T-helper 17 cell (primary cell): ENCODE measurements at places on chromosomes 3 and 15.

DNA sequence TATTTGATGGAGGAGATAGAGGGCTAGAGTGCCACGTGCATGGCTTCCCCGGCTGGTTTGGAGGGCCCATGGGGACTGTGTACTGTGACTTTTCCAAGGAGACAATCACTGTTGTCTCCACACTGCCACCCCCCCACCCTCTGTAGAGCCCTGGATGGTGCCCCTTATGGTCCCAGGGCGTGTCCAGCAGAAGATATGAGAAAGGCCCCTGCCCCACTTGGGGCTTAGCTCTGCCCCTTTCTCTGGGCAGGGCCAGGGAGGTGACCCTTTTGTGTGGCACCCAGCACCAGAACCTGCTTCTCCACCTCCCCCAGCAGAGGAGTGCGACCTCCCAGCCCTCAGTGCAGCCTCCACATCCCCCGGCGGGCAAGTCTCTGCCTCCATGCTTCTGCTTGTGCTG is 32.1 kb downstream of the SPSB4 start:
- H3K27ac ChIP-seq = no peak overlapping the region
- H3K36me3 ChIP-seq = no peaks in the 10 kb centered on the region
- H3K4me1 ChIP-seq = peaks cover 5% of the 10 kb centered on the region
- peaks cover 69% of the 10 kb centered on the region for H3K27me3 ChIP-seq
- H3K4me3 ChIP-seq = no peak overlapping the region

DNA sequence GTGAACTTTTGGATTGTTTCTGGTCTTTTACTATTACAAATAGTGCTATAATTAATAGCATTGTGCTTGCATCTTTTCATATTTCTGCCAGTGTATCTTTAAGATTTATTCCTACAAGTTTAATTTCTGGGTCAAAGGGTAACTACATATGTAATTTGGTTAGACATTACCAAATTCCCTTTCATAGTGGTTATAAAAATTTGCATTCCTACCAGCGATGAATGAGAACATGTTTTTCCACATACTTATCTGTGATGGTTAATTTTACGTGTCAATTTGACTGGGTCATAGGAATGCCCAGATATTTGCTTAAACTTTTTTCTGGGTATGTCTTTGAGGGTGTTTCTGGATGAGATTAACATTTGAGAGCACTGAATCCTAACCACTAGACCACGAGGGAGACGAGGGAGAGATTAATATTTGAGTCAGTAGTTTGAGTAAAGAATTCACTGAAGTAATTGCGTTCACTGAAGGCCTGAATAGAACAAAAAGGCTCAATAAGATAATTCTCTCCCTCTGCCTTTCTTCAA is 132.3 kb upstream of the NEO1 start:
- H3K4me1 ChIP-seq = no peaks in the 10 kb centered on the region
- no peak overlapping the region for H3K27ac ChIP-seq
- DNase-seq = no peak
- no peak overlapping the region for H3K4me3 ChIP-seq

DNA sequence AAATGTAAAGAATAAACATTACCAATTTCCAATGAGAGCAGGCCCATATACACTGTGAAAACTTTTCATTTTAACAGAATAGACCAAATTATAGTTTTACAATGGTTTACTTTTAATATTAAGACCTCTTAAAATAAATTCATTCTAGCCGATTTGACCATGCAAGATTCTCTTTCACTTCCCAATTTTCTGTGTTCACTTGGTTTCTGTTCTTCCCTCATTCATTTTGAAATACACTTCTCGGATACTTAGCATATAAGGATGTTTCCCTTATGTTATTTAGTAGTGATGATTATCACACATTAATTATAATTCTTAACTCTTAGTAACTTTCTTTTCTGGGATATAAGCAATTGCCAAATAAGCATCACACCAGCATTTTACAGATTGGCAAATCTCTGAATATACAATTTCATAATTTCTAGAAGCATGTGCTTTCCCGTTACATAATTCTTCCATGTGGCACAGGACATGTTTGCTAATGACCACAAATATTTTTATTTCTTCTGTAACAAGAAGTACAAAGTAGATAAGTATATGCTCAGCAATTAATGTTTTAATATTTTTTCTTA is 13.9 kb downstream of the OR5H15 start:
- H3K27ac ChIP-seq = no peak overlapping the region
- H3K36me3 ChIP-seq = no peaks in the 10 kb centered on the region
- H3K4me1 ChIP-seq = no peaks in the 10 kb centered on the region
- no peaks in the 10 kb centered on the region for H3K27me3 ChIP-seq

DNA sequence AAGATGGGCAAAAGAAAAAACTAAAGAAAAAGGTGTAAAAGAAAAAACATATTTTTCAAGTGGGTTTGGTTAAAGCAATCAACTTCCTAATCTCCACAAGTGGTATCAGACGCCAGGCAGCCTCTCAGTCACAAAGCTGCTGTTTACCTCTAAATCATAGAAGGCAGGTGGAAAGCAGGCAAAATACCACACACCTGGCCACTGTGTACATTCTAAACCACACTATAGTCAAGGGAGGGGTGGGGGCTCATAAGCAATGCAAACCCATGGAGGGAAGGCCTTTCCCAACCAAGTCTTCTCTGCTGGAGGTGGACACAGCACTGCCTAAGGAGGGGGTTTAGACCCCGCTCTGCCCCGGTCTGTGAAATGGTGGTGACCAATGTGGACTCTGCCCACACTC is 50.4 kb downstream of the MCF2L2 start:
- H3K27me3 ChIP-seq = no peaks in the 10 kb centered on the region
- peaks cover 15% of the 10 kb centered on the region for H3K36me3 ChIP-seq
- H3K27ac ChIP-seq = peak overlapping the region; percentile 82
- no peak for DNase-seq
- H3K4me3 ChIP-seq = no peak overlapping the region

- H3K27me3 ChIP-seq = peaks cover 32% of the 10 kb centered on the region
- H3K36me3 ChIP-seq = no peaks in the 10 kb centered on the region
- no peak overlapping the region for H3K4me3 ChIP-seq
- H3K4me1 ChIP-seq = peaks cover 12% of the 10 kb centered on the region
- H3K27ac ChIP-seq = no peak overlapping the region
Measured at GRCh38 chr15:85869124-85869523, 74.4 kb upstream of the KLHL25 start.

DNA sequence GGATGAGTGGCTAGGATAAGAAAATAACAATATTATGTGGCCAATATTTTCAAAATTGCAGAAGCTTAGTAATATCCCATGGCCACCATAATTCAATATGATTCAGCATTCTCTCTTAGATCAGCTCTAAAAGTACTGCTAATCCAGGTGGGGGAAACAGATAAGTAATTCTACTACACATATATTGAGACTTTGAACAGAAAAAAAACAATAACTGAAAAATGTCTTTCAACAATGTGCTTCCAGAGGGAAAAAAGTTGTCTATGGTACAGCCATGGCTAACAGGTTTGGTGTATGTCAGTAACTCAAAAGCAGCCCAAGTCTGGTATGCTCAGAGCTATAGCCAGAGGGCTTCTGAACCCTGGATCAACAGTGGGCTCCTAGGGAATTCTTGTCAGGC is 42.4 kb upstream of the PPIB start:
- peaks cover 3% of the 10 kb centered on the region for H3K36me3 ChIP-seq
- H3K27ac ChIP-seq = no peak overlapping the region
- DNase-seq = no peak
- no peak overlapping the region for H3K4me3 ChIP-seq
